ENCODE measurements at places on chromosomes 4 and X.

DNA sequence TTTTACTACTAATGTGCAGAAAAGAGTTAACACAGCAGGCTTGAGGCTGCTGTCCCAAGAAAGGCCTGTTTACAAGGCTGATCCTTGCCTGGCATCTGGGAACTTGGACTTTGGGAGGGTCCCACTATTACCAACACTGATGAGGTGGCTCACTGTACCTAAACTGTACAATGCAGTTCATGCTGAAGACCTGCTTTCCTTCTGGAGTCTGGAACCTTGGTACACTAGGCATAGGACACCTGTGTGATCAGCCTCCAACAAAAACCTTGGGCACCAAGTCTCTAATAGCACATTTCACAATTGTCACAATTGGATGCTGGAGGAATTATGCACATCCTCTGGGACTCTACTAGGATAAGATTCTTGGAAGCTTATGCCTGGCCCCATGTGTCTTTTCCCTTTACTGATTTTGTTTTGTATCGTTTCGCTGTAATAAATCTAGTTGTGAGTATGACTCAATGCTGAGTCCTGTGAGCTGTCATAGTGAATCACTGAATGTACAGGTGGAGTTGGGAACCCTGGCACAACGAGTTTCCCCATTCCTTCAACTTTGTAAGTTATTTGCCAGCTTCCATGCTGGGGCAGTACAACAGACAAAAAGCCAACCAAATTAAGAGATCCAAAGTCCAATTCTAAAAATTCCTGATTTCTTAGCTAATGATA, 45.9 kb downstream of the TEC start:
- DNase-seq: no peak

DNA sequence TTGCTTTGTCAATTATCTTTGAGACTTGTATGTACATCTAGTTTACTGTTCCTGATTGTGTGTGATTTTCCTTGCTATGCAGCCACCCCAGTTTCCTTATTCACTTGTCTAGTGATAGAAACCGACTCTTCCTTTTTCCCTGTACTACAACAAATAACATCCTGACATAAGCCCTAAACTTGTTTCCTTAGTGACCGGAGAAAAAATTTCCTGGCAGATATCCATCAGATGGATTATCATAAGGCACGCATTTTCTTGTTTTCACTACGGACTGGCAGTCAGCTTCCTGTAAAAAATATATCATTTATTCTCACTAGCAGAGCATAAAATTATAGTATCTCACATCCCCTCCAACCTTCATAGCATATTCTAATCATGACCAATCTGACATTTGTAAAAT, 410.7 kb downstream of the CENPC start:
- DNase-seq: no peak

GRCh38 chrX:153576961-153577360, 22.0 kb downstream of the CCNQ start:
- no peak for DNase-seq

DNA sequence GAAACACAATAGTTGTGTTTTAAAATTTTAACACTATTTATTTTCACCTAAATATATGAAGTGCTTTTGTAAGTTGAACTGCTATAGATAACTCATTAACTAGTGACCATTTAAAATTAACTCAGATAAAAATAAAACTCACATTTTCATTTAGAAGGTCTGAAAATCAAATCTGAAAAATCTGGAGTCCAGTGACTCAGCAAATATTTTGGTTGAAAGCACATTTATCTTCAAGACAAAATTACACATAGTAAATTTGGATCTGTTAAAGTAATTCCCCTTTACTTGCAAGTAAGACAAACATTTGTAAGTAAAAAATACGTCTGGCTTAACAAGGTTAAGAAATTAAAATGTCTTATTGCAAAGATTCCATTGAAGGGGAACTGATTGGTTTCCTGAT, 589.1 kb downstream of the TRIML1 start:
- DNase-seq: no peak

- peak; percentile 7 for DNase-seq
Measured at GRCh38 chrX:102154900-102155805, 624 bp downstream of the BEX5 start.

GRCh38 chr4:145099653-145100052, 1.5 kb downstream of the ABCE1 start:
- no peak for DNase-seq

DNA sequence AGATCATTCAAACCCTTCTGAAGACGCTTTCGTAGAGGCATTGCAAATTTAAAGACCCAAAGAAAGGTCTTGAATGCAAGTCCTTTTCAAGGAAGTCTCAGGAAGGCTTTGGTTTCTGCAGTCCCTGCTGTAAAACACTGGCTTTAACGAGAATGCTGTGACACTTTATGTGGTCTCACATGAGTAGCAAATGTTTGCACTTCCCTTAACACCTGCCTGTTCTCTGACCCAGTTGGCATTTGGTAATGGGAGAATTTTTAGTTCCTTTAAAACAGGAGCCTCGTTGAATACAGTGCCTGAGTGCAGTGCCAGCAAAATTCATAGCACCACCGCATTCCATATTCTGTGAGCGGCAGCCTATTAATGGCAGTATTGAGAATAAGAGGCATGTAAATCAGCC, 330.5 kb upstream of the PRKX start:
- DNase-seq: no peak

DNA sequence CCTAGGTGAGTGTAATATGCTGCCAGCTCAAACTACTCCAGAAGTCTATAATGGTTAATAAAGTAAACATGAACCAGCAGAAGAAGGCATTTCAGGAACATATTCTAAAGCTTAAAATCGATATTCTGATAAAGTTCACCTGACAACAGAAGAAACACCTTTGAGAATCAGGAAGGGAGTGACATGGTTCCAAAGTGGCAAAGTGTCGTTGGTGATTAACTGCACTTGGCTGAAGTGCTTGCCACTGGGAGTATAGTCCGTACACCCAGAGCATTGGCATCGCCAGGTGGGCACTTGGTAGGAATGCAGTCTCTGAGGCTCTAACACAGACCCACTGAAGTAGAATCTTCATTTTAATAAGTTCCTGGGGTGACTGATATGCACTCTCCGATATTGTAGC, 76.0 kb upstream of the H2AZ1 start:
- DNase-seq: no peak

- no peak for DNase-seq
Measured at GRCh38 chrX:99353412-99353811, 1056.7 kb downstream of the PCDH19 start.

DNA sequence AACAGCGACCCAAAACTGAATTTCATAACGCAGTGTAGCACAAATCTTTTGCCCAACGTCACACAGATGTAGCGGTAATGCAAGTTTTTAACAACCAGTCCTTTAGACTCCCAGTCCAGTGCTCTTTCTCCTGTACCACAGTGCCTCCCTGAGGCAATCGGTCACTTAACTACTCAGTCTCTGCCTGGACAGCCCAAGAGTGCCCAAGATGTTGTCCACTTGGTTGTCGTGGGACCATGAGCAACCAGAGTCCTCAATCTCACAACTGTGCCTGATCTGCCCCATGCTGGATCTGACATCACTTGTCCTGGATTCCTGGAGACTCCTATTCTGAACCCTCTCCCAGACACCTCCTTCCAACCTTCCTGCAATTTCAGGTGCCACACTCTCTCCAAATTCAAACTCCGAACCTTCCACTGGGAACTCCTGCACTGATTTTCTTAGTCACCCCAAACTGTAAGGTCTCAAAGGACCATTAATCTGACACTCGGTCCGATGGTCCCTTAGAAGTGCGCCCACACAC, 702 bp downstream of the MMGT1 start:
- no peak for DNase-seq

DNA sequence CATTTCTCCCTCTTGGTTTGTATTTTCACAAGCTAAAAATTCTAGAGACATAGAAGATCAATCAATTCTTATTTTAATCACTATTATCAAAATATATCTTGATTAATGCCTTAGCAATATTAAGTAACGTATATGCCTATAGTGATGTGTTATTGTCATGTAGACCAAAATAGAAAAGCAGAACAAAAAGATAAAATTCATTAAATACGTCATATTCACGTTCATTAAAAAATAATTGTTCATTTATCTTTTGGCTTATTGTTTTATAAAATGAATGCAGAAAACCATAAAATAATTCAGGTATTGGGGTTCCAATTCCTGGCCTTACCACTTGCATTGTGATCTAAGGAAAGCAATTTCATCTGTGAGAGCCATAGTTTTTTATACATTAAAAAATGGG, 72.2 kb downstream of the AMELX start:
- DNase-seq: no peak

DNA sequence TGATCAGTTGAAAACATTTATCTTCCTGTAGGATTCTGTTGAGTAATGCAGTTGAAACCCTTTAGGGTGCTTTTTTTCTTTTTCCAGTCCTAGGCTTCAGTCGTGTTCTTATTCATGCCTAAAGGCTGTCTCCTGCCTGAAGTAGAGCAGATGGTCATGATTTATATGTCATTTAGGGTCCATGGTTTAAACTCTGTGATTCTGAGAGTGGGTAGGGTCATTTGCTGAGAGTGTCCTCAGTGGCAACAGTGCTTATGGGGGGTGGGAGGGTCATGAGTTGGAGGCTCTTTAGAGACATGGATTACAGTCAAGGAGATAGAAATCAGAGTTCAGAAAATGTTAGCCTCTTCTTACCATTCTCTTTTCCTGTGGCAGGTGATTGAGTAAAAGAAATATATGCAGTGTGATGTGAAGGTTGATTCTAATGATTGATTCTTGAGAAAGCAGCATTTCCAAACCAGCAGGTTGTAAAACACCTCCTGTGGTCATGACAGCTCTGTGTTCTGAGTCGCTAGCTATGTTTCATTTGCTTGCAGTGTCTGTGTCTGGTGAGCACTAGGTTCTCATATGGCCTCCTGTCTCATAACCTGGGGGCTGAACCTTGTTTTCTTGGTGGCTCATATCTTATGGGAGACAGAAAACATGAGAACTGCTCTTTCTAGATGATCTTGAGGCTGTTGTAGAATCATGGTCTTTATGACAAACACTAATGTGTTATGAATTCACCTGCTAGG, 60.4 kb downstream of the JADE1 start:
- DNase-seq: no peak

DNA sequence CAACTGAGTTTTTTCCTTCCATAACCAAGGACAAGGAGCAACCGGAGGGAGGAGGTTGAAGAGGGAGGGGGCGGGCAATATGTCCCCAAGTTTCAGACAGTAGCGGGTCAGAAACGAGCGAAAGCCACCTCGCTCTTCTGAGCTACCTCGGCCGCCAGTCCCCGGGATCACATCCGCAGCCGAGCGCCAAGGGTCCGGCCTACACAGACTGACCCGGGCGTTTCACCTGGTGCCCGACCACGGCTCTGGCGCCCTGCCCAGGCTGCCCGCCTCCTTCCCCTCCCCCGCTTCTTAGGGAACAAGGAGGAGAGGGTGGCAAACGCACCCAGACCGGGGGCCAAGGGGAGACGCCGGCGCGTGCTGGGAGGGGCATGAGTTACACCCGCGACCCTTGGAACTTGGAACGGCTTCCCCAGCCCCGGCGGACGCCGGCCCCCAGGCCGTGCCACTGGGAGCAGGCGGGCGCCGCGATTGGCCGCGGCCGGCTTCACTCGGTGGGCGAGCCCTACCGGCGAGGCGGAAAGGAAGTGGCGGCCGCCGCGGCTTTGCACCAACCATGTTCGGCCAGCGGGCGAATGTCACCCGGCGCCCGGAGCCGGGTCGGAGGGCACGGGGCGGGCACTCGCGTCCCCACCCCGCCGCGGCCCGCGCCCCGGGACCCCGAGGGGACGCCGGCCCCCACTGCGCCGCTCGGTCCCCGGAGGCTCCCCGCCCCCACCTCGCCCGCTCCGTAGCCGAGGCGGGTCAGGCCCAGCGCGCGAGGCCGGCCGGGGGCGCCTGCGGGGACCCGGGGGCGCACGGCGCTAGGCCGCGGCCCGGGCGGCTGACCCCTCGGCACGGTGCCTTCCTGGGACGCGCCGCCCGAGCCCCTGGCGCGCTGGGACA, 1.5 kb downstream of the IRF2 start:
- peak; percentile 61 for DNase-seq

DNA sequence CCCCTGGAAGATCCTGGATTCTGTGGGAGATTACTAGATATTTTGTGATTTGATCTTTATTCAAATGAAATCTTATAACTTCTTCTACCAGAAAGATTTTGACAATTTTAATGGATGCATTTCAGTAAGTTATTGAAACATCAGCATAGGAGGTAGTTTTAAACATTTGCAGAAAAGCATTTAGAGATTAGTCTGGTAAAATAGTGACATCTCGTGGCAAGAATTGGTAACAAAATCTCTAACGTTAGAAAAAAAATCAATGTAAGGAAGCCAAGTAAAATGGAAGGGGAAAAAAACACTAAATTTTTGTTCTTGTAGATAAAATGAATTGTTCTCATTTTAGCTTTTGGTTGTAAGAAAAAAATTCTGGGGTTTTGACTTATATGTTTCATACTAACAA, 73.3 kb downstream of the TASL start:
- DNase-seq: no peak

DNA sequence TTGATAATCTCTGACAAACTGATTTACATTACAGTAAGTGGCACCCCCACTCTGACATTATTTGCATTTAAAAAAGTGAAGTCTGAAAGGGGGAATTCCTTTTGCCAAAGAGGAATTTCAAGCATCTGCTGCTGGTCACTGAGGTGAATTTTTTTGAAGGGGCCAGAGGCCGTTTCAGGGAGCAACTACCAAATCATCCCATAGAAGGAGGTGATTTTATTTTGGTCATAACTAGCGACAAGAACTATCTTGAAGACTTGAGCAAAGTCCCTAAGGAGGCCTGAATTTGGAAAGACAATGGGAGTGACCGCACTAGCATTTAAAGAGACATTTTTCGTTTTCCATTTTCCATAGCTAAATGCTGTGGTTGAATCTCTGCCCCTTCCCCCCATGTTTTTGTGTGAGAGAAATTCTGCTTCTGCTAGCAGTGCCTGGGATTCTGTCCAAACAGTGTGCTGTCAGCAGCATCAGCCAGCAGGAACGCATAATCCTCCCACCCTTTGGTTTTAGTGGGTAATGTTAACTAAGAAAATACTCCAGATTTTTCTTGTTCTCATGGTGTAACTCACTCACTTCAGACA, 110.1 kb upstream of the MED14 start:
- no peak for DNase-seq

DNA sequence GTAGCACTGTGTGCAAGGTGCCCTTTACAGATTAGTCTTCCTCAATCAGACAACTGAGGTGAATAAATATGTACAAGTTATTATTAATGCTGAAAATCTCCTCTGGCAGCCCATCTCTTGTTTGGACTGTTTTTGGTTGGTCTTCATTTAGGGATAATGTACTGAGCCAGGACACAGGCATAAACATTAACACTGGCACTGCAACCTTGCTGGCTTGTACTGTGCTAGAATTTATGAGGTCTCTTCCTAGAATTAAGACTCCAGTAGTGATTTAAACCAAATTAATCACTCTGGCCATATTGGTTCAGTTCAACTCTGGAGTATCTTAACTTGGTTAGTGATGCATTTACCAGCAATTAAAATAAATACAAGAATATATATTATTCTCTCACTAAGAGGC, 244.7 kb upstream of the GK2 start:
- no peak for DNase-seq

GRCh38 chr4:37765741-37766140, 60.7 kb upstream of the PGM2 start:
- no peak for DNase-seq

GRCh38 chrX:72028701-72029470, 102.8 kb downstream of the RTL5 start:
- no peak for DNase-seq

Measured in stimulated activated CD4-positive, alpha-beta T cell treated with anti-CD3 and anti-CD28 coated beads, Interleukin-4, amount 100 ng/mL, for 24 hours (primary cell).